ENCODE measurements at places on chromosomes 1 and 21.

- DNase-seq = no peak
Measured at GRCh38 chr1:191760016-191760415, 398.2 kb upstream of the RGS18 start.

- DNase-seq = no peak
Measured at GRCh38 chr1:106688446-106688845, 368.0 kb upstream of the PRMT6 start.

DNA sequence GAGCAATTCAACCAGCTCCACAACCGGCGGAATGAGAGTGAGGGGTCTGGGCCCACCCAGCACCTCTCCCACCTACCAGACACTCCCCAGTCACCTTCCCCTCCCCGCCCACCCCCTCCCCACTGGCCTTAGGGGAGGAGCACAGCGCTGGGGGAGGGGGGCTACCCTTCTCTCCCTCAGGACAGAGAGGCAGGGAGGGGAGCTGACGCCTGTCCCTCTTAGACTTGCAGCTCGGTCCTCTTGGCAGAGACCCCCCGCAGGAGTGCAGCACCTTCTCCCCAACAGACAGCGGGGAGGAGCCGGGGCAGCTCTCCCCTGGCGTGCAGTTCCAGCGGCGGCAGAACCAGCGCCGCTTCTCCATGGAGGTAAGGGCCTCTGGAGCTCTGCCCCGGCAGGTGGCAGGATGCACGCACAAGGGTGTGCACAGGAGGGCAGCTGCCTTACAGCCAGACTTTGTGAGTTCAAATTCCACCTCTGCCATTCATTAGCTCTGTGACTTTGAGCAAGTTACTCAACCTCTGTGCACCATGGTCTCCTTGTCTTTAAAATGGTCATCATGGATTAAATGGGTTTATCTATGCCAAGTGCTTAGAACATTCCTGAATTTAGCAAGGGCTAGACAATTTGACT is 18.9 kb downstream of the CDK18 start:
- no peak for DNase-seq

GRCh38 chr1:30798389-30799232 is 41.0 kb upstream of the LAPTM5 start:
- no peak for DNase-seq

- DNase-seq = no peak
Measured at GRCh38 chr21:14353726-14354125, 29.2 kb downstream of the HSPA13 start.

- no peak for DNase-seq
Measured at GRCh38 chr1:150762552-150762951, 3.0 kb downstream of the CTSS start.

- no peak for DNase-seq
Measured at GRCh38 chr1:209774592-209774991, 9.8 kb downstream of the C1orf74 start.

DNA sequence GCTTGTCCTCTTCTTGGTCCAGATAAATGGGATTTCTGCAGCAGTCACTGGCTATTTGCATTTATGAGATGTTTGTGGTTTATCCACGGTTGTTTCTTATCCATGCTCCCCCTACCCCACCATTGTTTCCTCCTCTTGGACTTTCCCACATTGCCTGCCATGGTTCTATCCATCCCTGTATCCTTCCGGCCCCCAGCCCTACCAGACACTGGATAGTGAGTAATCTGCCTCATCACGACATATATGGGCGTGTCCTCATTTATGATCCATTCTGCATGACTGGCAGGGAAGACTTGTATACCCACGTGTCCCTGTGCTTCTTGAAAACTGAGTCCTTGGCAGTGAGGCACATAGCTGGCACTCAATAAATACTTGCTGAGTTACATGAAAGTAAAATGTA is 40.1 kb downstream of the CACNA1S start:
- DNase-seq = no peak

- DNase-seq = no peak
Measured at GRCh38 chr1:10283318-10283984, 73.1 kb downstream of the KIF1B start.

GRCh38 chr21:35646606-35647005 is 413.7 kb downstream of the SETD4 start:
- DNase-seq = no peak

- no peak for DNase-seq
Measured at GRCh38 chr21:22516230-22516629, 1518.0 kb downstream of the NCAM2 start.

GRCh38 chr1:34379911-34380310 is 203.2 kb downstream of the C1orf94 start:
- no peak for DNase-seq

DNA sequence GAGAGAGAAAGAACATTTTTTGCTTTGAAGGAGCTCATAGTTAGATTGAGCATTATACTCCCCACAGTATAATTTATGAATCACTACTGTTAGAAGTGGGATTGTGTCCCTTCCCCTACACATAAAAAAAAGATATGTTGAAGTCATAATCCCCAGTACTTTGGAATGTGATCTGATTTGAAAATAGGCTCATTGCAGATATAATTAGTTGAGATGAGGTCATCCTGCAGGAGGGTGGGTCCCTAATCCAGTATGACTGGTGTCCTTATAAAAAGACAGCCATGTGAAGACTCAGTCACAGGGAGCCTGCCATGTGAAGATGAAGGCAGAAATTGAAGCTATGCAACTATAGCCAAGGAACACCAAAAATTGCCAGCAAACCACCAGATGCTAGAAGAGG is 76.4 kb downstream of the TGFB2 start:
- no peak for DNase-seq

- no peak for DNase-seq
Measured at GRCh38 chr1:25677193-25677773, 60.7 kb downstream of the MAN1C1 start.

DNA sequence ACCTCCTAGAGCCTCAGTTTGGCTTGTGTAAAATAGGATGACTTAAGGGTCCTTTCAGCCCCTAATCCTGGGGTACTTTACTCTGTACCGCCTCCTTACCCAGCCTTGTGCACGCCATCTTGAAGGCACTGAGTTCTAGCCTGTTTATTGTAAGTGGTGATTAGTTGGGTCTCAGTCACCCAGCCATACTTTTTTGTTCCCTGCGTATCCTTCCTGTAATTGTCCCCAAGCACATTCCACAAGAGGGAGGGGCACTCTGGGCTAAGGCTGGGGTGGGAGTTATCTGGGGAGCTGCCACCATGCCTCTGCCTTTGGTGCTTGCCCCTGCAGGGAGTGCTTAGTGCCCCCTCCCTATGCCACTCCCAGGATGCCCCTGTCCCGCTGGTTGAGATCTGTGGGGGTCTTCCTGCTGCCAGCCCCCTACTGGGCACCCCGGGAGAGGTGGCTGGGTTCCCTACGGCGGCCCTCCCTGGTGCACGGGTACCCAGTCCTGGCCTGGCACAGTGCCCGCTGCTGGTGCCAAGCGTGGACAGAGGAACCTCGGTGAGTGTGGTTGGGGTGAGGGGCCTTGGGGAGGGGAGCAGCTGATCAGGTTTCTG is 856 bp downstream of the FDPS start:
- no peak for DNase-seq

DNA sequence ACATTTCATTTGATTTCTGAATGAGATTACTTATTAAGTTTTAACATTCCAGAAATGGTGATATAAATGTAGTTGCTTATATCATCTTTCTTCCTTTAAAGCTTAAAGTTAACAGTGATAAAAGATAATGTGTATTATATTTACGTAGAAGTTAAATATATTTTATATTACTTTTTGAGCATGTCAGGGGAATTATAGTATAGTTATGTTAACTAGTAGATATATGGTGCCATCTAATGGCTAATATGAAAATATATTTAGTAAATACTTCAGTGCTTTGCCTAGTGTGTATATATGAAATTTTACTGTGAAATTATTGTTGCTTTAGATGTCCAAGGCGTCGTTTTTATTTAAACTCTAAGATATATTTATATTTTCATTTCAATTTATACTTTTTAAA is 51.5 kb downstream of the SYT14 start:
- no peak for DNase-seq

DNA sequence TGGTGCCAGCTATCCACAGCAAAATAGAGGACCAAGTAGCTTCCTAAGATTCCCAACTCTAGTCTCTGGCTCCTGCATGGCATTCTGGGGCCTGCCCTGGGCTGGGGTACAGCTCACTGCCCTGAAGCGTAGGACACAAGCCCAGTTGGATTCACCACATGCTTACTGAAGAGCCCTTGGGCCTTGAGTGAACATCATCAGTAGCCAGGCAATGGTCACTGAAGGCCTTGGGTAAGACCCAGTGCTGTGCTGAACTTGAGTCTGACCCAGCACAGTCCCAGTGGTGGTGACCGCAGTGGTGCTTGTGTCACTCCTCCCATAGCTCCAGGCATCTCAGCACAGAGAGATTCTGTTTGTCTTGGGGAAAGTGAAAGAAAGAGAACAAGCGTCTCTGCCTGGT is 7.7 kb upstream of the LCE3A start:
- DNase-seq = no peak

DNA sequence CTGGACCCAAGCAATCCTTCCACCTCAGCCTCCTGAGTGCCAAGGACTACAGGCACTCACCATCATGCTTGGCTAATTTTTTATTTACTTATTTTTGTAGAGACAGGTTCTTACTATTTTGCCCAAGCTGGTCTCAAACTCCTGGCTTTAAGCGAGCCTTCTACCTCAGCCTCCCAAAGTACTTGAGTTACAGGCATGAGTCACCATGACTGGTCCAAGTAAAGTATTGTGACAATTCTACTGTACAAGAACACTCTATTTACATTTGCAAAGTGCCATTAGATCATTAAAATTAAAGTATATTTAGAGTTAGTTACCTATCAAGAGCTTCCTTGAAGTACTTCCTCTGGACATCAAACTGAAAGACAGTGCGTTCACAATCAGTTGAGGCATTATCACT is 44.8 kb downstream of the NRDC start:
- DNase-seq = no peak

DNA sequence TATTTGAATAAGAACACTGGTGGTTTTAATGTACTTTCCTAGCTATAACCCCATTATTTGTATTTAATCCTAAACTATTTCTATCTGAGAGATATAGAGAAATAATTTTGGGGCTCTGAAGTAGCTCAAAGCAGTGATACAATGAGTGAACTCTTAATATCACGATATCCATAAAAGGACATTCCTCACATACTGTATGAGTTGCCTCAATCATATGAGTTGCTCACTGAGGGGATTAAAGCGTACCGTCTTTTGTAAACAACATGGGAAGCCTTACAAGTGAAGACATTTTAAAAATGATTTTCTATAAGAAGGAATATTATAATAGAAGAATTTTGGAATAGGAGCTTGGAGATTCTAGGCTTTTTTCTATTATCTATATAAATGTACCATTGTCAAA is 21.5 kb downstream of the BRINP3 start:
- no peak for DNase-seq

DNA sequence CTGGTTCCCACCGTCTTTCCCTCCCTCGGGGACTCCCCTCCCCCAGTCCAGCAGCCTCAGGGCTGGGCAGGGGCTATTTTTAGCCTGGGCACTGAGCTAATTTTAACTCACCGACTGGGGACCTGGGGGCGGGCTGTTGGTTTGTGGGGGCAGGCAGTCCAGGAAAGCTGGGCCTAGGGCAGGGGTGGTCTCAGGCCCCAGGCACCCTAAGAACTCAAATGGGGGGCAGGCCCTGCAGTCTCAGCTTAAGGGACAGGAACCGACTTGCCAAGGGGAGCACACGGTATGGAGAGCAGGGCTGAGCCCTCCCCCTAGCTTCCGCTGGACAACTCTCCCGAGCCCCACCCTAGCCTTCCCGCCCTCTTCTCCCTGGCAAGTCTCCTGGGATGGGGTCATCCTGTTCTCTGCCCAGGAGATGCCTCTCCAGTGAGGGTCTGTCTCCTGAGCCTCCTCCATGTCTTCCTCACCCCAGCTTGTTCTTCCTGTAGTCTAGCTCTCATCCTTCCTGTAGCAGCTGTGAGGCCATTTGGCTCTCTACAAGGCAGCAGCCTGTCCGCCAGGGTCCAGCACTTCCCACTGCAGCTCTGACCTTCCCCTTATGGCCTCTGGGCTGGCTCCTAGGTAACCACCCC is 10.1 kb downstream of the MEF2D start:
- DNase-seq = no peak

DNA sequence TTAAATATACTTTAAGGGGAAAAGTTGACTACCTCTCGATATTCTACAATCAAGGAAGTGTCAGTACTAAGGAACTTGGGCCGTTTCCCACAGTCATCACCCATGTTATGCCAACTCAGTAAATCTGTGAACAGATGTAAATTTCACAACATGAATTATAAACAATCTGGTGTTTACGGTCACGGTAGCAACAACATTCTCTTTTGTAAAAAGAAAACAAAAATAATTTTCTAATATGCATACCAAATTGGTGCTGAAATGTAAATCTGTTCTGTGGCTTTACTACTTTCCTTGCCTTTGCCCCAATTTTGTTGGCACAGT is 1.2 kb downstream of the SH3GLB1 start:
- no peak for DNase-seq

DNA sequence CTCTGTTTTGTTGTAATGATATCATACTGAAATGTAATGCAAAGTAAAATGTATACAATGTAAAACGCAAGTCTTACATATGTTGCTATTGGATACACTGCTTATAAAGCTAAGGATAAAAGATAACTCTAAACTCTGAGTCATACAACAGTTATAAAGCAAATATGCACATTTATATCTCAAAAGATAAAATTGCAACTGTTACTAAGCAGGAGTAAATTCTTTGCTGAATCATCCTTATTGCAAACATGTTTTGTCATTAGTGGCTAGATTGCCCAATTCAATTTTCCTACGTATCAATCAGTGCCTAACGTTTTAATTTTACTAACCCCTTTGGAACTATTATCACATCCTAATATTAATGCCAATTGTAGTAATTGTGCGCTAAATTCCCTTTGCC is 762.9 kb downstream of the LTN1 start:
- no peak for DNase-seq

- no peak for DNase-seq
Measured at GRCh38 chr1:178020968-178021640, 51.2 kb upstream of the SEC16B start.

- no peak for DNase-seq
Measured at GRCh38 chr1:2372551-2373490, 18.5 kb downstream of the MORN1 start.

DNA sequence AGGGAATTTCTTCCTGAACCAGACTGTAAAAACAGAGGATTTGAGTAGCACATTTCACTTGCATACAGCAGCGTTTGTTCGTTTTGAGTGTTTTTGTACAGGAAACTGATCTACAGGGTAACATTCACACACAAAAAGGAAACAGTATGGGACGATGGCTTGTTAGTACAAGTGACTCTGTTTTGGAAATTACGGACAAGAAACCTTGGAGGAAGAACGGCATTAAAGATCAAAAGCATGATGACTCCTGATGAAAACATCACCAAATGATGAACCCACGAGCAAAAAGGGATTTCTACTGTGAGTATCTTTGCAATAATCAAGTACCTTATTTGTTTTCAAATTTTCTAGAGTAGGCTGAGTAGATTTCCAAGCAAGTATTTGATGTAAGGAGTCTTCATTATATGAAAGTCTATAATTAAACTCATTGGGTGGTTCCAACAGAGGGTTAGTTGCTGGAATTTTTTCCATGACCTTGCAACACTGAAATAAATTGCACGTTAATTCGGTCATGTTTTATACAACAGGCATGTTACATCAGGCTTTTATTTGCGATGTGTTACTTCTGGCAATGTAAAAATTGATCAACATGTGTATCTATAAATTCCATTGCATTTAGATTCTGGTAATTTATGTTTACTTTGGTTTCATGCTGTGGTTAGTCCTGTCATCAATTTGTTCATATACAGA is 76.7 kb upstream of the KCNK2 start:
- no peak for DNase-seq

- DNase-seq = no peak
Measured at GRCh38 chr1:239590556-239590955, 204.2 kb downstream of the CHRM3 start.
